ENCODE measurements at places on chromosomes 12 and 14.

DNA sequence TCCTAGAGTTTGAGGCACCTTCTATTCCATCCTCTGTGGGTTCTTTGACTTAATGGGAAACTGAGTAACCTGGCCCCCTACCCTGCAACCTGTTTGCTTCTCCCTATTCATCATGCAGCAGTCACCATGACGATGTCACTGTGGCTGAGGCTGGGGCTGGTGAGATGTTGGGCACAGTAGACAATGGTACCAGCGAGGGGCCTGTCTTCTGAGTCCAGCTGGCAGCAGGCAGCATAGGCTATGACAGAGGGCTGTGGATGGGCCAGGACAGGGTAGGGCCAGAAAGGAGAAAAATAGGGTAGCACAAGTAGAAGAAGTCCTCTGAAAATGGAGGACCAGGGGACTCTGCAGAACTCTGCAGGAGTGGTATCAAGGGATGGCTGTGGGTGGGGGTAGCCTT is 2.0 kb downstream of the CIROP start:
- DNase-seq: no peak

DNA sequence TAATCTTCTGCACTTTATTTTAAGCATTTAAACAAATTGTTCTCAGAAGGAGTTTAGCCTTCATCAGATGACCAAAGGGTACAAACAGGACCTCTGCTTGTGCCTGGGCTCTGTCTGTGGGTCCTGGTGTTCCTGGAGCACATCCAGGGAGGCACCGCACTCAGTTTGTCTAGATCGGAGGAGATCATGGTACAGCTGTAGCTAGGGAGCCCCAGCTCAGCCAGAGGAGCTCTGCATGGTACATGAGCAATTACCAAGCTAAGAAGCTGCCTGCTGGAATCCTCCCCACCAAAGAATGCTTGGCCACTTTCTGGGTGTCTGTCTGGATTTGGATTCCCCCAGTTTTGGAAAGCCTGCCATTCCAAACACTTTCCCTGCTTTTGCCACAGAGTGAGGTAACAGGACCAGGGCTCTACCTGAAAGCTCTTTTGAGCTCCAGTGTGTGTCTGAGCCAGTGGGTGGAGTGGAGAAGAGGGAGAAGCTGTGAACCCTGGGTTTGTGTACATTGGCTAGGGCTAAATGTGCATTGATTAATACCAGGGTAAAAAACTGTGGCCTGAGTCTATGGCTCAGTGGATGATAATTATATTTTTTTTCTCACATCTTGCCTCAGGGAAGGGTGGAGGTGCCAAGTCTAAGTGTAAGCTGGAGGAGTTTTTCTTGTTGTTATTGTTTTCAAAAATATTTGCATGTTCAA is 163.7 kb upstream of the IGF1 start:
- no peak for DNase-seq

DNA sequence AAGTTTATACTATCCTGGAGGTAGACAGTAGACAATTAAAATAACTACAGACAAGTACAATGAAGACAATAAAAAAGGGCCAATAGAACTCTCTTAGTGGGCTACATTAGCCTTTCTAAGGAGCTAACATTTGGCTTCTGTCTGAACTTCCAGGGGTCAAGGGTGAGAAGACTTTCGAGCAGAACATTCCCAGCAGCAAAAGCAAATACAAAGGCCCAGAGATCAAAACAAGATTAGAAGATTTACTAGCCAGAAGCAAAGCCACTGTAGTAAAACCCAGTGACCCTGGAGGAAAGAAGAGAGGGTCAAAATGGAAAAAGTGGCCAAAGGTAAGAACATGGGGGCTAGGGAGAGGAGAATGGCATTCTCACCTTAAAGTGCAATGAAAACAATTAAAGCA is 63.2 kb downstream of the ATP2B1 start:
- DNase-seq: no peak

DNA sequence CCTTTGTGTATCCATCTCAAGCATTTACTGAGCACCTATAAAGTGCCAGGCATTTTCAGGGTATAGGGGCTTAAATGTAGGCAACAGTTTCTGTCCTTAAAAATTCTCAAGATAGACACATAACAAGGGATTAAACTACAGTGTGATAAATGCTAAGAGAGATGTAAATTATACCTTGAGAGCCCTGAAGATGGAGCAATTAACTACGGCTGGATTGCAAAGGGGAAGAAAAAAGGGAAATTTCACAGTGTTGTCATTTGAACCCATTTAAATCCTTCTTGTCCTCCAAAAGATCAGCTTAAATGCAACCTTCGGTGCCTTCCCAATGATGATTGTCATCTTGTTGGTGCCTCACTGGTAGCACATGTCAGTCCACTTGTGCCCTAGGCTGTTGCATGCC is 11.5 kb upstream of the IL26 start:
- DNase-seq: no peak

- no peak for DNase-seq
Measured at GRCh38 chr12:130787041-130787440, 52.0 kb downstream of the STX2 start.

DNA sequence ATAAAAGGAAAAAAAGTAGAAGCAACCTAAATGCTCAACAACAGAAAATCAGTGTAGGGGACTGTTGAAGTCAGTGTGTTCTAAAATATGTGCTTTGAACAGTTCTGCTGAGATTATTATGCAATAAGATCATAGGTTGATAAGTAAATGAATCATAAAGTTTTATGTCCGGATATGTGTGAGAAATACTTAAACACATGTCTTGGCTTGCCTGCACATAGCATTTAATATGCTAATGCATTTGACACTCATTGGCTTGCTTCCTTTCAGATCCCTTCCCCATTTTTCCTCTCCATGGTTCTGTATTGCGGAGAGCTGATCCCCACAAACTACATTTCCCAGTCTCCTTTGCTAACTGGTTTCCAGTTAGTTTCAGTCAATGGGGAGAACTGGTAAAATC is 573.8 kb upstream of the TBX3 start:
- DNase-seq: no peak

Measured in posterior cingulate gyrus (tissue), 11 donors.